ENCODE measurements at places on chromosomes 1 and 21.

- DNase-seq, result no peak
Measured at GRCh38 chr1:9639227-9639626, 12.3 kb upstream of the PIK3CD start.

DNA sequence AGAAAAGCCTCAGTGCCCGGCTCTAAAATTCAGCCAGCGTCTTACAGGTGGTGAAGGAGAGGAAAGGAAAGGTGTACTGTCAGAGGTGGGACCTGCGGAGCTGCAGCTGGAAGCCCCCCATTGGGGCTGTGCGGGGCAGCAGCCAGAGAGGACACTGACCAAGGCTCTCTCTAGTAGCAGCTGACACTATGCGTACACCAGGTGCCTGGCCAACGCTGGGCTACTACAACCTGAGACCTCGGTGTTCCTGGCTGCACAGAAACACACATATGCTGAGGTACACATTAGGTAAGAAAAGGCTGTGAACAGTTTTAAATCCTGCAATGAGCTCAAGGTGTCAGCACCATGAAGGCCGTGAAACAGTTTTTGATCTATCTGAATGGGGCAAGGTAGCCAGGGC is 55.5 kb upstream of the EDN2 start:
- DNase-seq, result no peak

GRCh38 chr1:108075055-108075454 is 110.1 kb upstream of the VAV3 start:
- no peak for DNase-seq

GRCh38 chr1:45400049-45400448 is 59.8 kb upstream of the MUTYH start:
- DNase-seq, result no peak

DNA sequence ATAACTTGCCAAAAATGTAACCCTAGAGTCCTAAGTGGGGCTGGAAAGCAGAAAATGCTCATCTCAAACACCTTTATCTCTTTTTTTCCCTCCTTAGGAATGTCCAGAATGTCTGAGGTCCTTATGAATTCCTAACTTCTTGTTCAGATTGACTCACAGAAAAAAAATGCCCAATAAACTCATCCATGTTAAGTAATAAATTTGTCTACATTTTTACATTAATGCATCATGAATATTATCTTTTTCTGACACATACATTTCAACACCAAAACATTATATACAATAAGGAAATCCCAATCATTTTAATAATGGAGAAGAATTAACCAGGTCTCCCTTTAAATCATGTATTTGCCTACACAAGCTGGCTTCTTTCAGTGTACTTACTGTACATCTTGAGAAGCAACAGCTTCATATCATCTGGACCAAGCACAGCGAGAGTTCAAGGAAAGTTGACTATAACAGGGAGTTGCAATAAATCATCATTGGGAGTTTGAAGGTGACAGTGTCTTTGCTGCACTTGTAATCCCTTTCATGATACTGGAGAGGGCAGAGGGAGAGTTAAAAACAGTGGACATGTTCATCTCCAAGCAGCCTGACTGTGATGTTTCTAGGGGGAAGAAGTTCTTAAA is 565.2 kb downstream of the LTN1 start:
- DNase-seq, result no peak

DNA sequence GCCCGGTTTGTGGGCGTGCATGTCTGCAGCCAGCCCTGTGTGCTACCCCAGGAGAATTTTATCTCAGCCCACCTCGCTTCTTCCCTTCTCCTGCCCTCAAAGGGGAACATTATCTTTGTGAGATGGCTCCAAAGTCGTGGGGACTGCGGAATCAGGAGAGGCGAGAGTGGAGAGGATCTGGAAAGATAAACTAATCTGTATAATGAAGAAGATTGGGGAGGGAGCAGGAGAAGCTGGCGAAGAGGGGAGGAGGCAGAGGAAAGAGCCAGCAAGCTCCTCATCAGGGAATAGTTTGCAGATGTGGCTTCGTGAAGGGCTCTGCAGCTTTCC is 310.3 kb downstream of the MATN1 start:
- no peak for DNase-seq

DNA sequence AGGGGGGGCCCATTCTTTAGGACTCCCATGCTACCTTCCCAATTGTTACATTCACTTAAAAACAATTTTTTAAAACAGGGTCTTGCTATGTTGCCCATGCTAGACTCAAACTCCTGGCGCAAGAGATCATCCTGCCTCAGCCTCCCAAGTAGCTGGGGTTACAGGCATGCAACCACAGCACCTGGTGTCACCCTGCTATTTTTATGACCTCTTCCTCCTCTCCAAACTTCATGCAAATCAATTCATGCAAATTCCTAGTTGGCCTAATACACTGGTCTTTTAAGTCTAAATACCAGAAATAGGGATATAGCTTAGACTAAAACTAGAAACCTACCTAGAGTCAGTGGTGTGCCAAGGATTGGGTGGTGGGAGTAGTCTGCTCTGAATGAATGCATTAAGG is 30.1 kb downstream of the CDKN2C start:
- no peak for DNase-seq

DNA sequence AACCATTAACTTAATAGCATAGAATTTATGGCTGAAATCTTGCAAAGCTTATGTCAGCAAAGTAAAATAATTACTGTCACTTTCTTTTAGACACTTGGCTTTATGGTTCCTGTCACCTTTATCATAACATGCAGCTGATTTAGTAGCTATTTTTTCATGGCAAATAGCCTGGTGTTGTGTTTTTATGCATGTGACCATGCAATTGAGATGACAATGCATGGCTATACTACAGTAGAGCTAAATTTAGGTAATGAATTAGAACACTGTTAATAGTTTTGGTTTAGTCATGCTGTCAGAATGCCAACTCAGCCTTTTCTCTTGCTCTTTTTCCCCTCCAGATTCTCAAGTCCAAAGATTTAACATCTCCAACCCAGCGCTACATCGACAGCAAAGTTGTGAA is 88.6 kb downstream of the TGFB2 start:
- no peak for DNase-seq

- no peak for DNase-seq
Measured at GRCh38 chr1:178121883-178122282, 28.0 kb downstream of the RASAL2 start.

Measured in right atrium auricular region (tissue), 2 donors.